ENCODE measurements at places on chromosomes 6 and 20. TPM values are rescaled to one million over a fixed set of nuclear protein-coding genes. Genes with fewer than 3 reads are reported as not detected.

GRCh38 chr6:151164383-151164782 is 75.4 kb upstream of the AKAP12 start:
- no peak overlapping the region for H3K4me3 ChIP-seq
- no peaks in the 10 kb centered on the region for H3K36me3 ChIP-seq
- no peak overlapping the region for H3K27ac ChIP-seq
- no peak for DNase-seq
- H3K4me1 ChIP-seq: no peaks in the 10 kb centered on the region

GRCh38 chr6:37889051-37889450 is 69.5 kb downstream of the ZFAND3 start:
- H3K36me3 ChIP-seq: no peaks in the 10 kb centered on the region
- H3K27ac ChIP-seq: no peak overlapping the region
- H3K4me3 ChIP-seq: no peak overlapping the region
- H3K4me1 ChIP-seq: peaks cover 7% of the 10 kb centered on the region
- DNase-seq: no peak

The B3GAT2 gene
- total RNA-seq: not detected

The CCN6 gene
- not detected for total RNA-seq

DNA sequence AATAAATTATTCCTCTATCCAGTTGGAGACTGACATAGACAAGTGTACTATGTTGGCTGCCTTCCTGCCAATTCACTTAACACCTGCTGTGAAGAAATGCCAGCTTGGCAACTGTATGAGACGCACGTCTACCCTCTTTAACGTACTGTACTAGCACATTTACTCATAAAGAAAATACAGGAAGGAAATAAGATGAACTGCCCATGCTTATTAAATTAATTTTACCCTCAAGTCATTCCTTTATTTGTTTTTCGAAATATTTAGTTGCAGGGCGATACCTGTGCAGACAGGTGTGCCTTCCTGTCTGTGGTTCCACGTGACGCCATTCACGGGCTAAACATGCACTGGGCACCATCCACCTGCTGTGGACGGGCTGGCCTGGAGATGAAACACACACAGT is 52.0 kb downstream of the PSMG4 start:
- no peaks in the 10 kb centered on the region for H3K4me1 ChIP-seq
- no peak overlapping the region for H3K4me3 ChIP-seq
- DNase-seq: no peak
- no peaks in the 10 kb centered on the region for H3K27me3 ChIP-seq

- no peak overlapping the region for H3K27ac ChIP-seq
- H3K4me1 ChIP-seq: no peaks in the 10 kb centered on the region
- H3K4me3 ChIP-seq: no peak overlapping the region
- no peaks in the 10 kb centered on the region for H3K27me3 ChIP-seq
- no peak for DNase-seq
- H3K36me3 ChIP-seq: no peaks in the 10 kb centered on the region
Observed at GRCh38 chr6:71053475-71053874, 96.6 kb upstream of the B3GAT2 start.

DNA sequence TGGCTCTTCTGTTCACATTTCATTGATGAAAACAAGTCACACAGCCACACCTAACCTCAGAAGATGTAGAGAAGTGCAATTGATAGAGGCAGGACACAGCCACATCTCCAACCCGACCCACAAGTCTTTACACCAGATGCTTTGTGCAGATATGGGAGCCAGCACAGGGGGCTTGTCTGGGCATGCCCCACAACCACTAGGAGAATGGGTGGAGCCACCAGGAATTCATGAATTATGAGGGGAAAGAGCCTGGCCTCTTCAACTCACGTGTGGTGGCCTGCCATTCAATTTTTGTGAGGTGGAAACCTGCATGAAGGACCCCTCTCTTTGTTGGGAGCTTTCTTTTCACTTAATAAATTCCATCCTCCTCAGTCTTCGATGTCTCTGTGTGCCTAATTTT is 79.1 kb downstream of the OGFRL1 start:
- H3K27me3 ChIP-seq: no peaks in the 10 kb centered on the region
- DNase-seq: no peak
- H3K36me3 ChIP-seq: no peaks in the 10 kb centered on the region
- no peak overlapping the region for H3K4me3 ChIP-seq

The FAM217A gene
- not detected for total RNA-seq
